CMK (cell line): ENCODE measurements at places on chromosomes 2 and 18.

- DNase-seq: no peak
These were observed 146.0 kb upstream of the SERTAD2 start for GRCh38 chr2:64799592-64800252.

DNA sequence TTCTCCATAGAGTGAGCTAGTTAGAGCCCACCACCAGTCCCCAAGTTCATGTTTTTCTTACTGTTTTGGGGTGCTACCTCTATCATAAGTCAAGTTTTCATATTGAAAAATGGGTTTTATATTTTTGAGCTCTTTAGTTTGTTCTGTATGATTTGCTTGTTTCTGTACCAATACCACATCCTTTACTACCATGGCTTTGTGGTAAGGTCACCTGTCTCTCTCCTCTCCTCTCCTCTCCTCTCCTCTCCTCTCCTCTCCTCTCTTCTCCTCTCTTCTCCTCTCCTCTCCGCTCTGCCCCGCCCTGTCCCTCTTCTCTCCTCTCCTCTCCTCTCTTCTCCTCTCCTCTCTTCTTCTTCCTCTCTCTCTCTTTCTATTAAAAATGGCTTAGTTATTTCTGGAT is 22.1 kb upstream of the LBH start:
- DNase-seq: no peak

- DNase-seq: no peak
These were observed 197.7 kb upstream of the STON1 start for GRCh38 chr2:48332286-48332685.

DNA sequence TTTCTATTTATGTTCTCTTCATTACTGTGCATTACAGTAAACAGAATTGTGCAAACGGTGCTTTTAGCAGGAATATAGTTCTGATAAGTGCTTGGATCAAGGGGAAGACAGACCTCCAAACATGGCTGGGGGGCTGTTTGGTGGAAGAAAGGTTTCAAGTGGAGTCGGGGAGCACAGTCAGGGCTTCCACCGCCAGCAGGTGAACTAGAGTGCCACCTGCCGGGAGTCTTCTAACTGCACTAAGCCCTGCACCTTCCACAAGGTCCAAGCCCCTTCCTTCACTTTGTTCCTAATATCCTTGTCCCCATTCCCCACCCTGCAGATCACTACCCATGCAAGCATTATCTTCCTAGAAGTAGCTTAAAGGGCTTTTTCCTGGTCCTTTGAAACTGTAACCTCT is 11.1 kb downstream of the ONECUT2 start:
- DNase-seq: no peak

DNA sequence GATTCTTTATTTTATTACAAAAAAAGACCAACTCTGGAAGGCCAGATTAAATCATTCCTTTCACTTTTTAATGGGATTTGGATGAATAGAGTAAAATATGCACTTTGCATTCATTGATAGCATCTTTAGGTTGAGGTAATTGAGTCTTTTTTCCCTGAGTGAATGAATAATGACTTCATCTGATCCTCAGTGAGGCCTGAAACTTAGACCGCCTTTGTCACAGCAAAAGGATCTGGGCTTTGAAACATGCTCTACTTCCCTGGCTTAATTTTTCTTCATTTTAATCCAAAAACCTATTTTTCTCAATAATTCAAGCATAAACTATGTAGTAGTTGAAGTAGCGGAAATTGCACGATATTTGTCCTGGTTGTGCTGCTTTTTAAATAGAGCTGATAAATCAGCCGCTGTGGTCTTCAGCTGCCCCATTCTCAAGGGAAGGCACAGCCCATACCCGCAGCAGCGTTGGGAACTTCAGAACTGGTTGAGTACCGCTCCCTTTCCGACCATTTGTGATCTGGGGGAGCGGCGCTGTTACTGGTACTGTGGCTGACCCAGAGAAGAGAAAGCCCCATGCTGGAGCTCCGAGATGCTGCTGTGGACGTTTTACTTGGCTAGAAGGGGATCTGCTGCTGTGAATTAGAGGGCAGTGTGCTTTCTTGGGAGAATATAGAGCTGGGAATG is 145.3 kb upstream of the NFATC1 start:
- DNase-seq: no peak

GRCh38 chr18:76447258-76447890 is 47.7 kb downstream of the ZNF516 start:
- no peak for DNase-seq

DNA sequence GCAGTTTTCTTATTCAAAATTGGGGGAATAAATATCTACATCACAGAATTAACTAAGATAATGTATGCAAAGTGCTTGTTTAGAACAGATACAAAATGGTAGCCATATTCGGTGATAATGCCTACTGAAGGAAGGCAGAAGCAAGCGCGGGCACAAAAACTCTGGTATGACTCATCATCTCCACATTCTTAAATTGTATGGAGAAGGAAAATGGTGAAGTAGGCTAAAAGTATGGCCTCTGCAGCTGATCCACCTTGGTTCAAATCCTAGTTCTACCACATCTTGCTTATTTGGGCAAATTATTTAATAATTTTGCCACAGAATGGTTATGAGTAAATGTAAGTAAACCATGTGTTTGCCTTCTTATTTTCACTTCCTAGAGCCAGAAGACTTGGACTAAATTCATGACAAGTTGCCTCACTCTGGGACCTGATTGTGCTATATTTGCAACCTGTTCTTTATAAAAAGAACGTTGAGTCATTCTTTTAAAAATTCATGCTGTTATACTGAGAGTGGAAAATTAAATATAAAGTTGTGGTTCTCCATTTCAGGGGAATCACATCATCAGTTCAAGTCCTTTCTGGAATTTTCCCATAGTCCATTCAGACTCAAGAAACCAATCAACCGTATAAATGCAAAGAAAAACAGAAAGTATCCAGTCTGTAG is 9.0 kb upstream of the CDK15 start:
- DNase-seq: no peak

GRCh38 chr18:27363872-27364271 is 178.8 kb upstream of the CHST9 start:
- DNase-seq: no peak

DNA sequence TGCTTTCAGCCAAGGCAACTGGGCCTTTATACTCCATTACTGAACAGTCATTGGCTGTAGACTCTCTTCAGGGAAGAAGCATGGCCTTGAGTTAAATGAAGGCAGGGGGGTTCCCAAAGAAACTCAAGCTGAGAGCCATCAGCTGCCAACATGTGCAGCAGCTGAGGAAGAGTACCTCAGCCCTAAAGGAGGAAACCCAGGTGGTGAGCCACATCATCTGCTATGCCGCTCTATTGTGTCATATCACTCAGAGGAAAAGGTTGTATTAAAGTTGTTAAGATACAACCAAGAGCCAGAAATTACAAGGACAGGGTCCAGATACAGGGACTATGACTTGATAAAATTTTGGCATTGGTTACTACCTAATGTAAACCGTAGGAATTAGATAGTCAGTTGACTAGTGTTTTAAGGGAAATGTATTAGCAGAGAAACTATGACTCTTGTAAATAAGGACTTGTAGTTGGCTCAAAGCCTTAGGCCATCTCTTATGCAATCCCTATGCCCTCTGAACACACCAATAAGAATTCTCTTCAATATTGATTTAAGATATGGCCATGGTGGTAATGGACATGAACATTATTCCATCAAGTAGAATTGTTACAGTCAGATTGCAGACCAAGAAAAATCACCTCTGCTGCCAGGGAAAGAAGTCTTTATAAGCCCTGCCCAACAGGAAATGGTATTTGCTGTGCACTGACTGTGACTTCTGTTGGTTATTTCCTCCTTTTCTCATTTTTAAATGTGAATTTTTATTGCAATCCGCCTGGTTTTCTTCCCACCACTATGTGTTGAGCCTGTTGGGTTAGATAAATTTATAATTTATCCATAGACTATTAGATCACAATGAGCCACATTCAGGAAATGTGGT is 9.2 kb upstream of the LRPPRC start:
- DNase-seq: no peak

GRCh38 chr2:223865124-223865523 is 27.7 kb upstream of the AP1S3 start:
- DNase-seq: no peak

DNA sequence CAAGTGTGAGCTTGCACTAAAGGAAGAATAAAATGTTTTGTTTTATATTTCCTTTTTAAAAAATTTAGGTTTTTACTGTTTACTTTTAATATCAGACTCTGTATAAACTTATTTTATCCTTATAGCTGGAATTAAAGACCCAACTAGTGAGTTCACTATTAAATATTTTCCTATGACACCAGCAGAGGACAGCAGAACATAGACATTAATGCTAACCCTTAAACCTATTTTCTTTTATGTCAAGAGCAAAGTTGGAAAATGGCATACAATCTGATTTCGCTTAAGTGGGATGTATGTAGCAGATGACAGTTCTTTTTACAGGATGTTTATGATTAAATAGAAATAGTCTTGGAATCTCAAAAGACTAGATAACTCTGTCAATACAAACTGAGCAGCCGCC is 188.2 kb upstream of the XIRP2 start:
- no peak for DNase-seq

- no peak for DNase-seq
These were observed 67.3 kb downstream of the MYO5B start for GRCh38 chr18:50127516-50128210.

- DNase-seq: no peak
These were observed 152.7 kb upstream of the ARHGAP28 start for GRCh38 chr18:6576718-6577375.

DNA sequence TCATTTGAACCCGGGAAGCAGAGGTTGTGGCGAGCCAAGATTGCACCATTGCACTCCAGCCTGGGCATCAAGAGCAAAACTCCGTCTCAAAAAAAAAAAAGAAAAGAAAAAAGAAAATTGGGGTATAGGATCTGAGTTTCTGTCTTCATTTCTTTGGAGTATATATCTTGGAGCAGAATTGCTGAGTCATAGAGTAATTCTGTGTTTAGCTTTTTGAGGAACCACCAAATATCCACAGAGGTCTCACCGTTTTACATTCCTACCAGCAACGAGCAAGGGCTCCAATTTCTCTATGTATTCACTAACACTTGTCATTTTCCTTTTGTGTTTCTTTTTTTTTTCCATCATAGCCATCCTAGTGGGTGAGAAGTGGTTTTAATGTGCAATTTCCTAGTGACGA is 87.6 kb upstream of the TEX51 start:
- no peak for DNase-seq

- DNase-seq: no peak
These were observed 99.8 kb upstream of the RAB6C start for GRCh38 chr2:129879614-129880180.

GRCh38 chr18:49723648-49724180 is 89.6 kb downstream of the ACAA2 start:
- DNase-seq: no peak

GRCh38 chr18:78240627-78241252 is 738.9 kb upstream of the SALL3 start:
- no peak for DNase-seq

DNA sequence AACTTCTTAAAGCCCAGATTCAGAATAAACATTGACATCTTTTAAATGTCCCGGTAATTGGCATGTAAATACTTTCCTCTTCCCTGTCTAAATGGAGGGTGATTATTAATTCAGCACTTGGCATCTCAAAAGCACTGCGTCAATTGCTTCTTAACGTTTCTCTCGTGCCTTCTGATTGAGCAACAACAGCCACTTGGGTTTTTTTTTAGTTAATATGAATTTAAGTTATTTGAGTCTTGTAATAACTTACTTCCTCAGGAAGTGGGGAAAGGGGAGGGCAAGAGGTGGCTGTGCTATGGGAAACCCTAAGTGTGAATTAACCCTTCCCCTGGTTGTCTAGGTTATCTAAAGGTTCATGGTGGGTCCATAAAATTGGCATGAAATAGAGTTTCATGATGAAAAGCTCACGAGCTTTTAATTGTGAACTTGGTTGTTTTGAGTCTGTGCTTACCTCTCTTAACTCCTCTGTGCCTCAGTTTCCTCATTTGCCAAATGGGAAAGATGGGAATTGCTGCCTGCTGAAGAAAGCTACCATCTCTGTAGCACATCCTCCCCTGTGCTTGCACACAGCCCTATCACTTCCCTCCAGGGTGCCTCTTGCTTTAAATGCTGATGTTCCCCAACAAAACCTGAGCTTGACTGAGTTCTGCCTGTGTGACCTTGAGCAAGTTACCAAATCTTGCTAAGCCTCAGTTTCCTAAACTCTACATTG is 126.3 kb upstream of the BCL2L11 start:
- DNase-seq: no peak

DNA sequence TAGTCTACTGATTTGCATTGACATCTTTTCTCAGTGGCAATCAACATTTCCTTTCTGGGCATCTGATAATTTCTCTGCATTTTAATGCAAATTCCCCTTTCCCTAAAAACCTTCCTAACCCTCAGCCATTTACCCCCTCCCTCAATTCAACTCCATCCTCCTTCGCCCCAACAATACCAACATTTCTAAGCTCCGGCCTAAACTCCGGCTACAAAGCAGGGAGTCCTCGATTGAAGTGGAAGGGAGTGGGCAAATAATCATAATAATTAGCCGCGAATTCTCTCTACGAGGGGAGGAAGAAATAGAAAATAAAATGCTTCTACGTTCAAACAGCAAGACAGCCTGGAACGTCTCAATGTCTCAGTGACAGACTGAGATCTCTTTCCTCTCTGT is 4.6 kb downstream of the BCL11A start:
- DNase-seq: no peak

- no peak for DNase-seq
These were observed 353.1 kb downstream of the ARHGAP15 start for GRCh38 chr2:143482316-143482715.

GRCh38 chr18:26575865-26576217 is 27.5 kb upstream of the KCTD1 start:
- no peak for DNase-seq

DNA sequence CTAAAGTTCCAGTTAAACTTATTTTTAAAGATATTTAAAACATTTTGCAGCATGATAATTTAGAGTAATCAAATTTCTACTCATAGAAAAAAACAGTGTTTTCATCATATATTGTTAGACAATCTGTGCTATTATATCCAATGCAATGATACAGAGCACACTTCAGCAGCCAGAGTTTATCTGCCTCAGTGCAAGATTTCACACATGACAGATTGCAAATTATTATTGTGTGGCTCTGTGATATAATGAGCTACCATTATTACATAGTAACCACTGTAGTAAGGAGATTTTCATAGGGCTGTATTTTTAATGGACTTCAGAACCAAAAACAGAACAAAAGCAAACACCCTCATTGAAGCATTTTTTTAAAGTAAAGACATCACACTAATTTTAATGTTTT is 762.4 kb downstream of the DSC3 start:
- no peak for DNase-seq

GRCh38 chr2:116754381-116755101 is 1060.0 kb upstream of the DDX18 start:
- DNase-seq: no peak

GRCh38 chr18:78813156-78813555 is 166.5 kb upstream of the SALL3 start:
- DNase-seq: no peak
